GM20000 (cell line): ENCODE measurements at places on chromosomes 2 and 18.

GRCh38 chr2:26892922-26893524, 45.1 kb downstream of the DPYSL5 start:
- DNase-seq = no peak

- DNase-seq = no peak
Observed at GRCh38 chr2:71606244-71606643, 152.9 kb downstream of the DYSF start.

- no peak for DNase-seq
Observed at GRCh38 chr2:65067806-65068553, 11.8 kb downstream of the CEP68 start.

DNA sequence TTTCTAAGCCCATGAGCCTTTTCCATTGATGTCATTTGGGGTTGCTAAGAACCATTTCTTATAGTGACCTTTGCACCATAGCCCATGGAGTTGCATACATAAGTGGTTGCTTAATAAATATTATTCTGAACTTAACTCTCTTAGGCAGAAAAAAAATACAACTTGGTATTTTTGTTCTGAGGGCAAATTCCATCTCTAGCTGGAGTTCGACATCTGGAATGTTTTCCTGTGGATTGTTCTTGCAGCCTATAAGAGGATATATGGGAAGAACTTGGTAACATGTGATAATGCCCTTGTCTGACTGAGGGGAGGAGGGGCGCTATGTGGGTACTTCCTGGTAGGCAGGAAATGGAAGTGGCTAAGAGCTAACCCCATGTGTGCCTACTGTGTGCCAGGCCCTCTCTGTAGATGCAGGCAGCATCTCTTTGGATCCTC, 20.7 kb downstream of the IGFBP2 start:
- no peak for DNase-seq

- peak; percentile 8 for DNase-seq
Observed at GRCh38 chr2:181306785-181307184, 150.4 kb upstream of the ITGA4 start.

DNA sequence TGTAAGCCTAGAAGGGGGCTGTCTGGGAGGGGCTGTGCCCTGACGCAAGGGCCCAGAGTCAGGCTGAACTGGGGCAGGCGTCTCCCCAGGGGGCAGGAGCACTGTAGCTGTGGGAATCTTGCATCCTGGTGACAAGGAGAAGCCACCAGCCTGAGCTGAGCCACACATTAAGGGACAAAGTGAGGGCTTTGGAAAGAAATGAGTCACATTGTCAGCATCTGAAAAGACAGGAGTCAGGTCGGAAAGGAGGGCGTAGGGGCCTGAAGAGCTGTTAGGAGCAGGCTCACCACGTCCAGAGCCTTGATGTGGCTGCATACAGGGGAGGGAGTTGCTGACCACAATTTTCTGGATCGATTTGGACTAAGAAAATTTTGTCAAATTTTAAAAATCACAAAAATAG, 298.6 kb downstream of the CYP26B1 start:
- no peak for DNase-seq

- no peak for DNase-seq
Observed at GRCh38 chr2:13968811-13969210, 663.7 kb upstream of the LRATD1 start.

GRCh38 chr2:99488539-99489062, 1.2 kb downstream of the REV1 start:
- peak; percentile 40 for DNase-seq

GRCh38 chr2:66555501-66556324, 120.8 kb downstream of the MEIS1 start:
- no peak for DNase-seq

GRCh38 chr2:47724221-47724981, 58.5 kb upstream of the MSH6 start:
- peak; percentile 76 for DNase-seq
